Stimulated activated CD8-positive, alpha-beta memory T cell treated with anti-CD3 and anti-CD28 coated beads, Interleukin-7, amount 100 ng/mL, for 48 hours (primary cell): ENCODE measurements at places on chromosomes 5 and 9.
A peak's percentile ranks its signal among the peaks of the same experiment; 100 is the strongest.

GRCh38 chr9:124617477-124618141, 110.4 kb upstream of the NR5A1 start:
- peak; percentile 51 for DNase-seq

- no peak for DNase-seq
Measured at GRCh38 chr5:54656261-54656728, 138.7 kb downstream of the SNX18 start.

DNA sequence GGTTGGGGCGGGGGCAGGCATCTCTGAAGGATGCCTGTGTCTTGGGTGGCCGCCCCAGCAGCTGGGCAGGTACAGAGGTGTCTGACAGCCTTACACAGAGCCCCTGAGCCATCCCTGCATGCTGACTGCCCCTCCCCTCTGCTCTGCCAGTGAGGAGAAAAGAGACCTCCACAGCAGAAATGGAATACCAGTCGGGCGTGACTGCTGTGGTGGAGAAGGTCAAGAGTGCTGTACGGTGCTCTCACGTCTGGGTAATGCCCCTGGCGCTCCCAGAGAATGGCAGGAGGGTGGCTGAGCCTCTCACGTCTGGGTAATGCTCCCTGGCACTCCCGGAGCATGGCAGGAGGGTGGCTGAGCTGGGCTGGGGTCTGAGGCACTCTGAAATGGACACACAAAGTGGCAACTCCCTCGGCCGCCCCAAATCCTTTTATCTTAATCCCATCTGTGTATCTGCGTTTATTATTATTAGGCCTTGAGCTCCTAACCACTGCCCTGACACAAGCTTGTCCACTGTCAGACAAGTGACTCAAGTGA, 2.5 kb upstream of the RABL6 start:
- no peak for DNase-seq

- no peak for DNase-seq
Measured at GRCh38 chr9:131097126-131097947, 1.0 kb downstream of the AIF1L start.

DNA sequence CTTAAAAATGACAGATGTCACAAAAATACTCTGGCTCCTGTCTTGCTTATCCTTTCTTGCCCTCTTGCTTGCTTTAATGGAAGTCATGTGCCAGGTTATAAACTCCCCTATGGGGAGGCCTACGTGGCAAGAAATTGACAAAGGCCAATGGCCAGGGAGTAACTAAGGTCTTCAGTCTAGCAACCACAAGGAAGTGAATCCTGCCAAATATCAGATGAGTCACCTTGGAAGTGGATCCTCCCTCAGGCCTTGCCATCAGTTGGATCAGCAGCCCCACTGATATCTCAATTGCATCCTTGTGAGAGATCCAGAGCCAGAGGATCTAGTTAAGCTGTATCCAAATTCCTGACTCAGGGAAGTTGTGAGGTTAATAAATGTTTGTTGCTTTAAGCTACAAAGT, 82.8 kb downstream of the CAAP1 start:
- no peak for DNase-seq

GRCh38 chr9:127928676-127929624, 1.6 kb downstream of the PIP5KL1 start:
- no peak for DNase-seq

DNA sequence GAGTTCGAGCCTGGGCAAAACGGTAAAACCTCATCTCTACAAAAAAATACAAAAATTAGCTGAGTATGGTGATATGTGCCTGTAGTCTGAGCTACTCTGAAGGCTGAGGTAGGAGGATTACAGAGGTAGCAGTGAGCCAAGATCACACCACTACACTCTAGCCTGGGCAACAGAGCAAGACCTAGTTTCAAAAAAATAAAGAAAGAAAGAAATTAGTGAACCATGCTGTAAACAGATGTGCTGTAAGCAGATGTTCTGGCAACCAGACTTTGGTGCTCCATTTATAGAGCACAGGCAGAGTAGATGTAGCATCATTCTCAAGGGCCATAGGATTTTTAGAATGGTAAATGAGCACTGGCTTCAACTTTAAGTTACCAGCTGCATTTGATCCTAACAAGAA, 115.4 kb downstream of the ST8SIA4 start:
- no peak for DNase-seq

DNA sequence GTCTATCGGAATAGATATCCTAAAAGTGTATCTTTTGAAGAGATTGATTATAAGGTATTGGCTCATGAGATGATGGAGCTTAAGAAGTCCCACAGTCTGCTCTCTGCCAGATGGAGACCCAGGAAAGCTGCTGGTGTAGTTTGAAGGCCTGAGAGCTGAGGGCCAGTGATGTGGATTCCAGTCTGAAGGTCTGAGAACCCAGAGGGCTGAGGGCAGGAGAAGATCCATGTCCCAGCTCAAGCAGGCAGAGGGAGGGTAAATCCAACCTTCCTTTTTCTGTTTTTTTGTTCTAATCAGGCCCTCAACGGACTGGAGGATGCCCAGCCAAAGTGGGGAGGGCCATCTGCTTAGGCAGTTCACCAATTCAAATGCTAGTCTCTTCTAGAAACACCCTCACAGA, 11.0 kb upstream of the ABL1 start:
- DNase-seq = no peak

GRCh38 chr9:7973123-7973522, 173.5 kb upstream of the DMAC1 start:
- DNase-seq = no peak

DNA sequence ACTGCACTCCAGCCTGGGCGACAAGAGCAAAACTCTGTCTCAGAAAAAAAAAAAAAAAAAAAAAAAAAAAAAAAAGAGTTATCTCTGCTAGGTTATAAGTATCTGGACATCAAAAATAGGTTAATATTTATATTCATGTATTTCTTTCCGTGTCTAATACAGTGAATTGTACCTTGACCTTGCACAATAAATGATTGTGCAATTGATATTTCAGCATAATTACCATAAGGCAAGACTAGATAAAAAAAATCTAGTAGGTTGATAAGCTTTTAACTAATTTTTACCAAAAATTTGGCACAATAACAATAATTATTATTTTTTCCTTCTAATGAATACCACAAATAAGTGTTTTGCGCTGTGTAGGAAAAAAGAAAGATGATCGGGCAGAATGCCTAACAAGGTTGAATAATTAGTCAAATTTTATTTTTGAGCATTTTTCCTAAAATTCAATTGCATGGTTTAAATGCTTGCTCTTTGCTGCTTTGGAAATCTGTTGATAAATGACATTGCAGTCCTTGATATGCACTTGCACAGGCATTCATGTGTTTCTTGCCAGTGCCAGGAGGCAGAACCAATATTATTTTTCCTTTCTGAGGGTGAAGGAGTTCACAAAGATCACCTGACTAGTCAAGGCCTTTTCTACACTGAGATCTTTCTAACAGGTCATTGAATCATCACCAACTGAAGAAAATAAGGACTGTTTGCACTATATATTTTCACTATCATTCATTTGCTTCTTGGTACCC, 127.5 kb downstream of the ARRDC3 start:
- DNase-seq = no peak

DNA sequence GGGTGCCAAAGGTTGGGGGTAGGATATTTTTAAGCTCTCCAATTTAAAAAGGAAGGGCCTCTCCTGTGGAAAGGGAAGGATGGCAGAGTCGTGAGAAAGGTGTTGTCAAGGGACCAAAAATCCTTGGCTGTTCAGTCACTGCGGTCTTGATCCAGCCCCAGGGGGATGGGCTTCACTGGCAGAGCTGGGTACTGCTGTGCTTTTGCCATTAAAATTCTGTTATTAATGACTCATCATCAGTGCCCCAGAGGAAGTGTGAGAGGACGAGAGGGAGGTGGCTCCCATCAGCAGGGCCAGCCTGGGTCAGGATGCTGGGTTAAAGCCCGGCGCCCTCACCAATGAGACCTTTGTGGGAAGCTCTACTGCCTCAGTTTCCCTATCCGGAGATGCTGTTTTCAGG, 16.7 kb downstream of the PCDH12 start:
- no peak for DNase-seq

- no peak for DNase-seq
Measured at GRCh38 chr5:139600336-139600949, 39.3 kb downstream of the UBE2D2 start.

GRCh38 chr5:137335493-137335892, 163.6 kb downstream of the SPOCK1 start:
- no peak for DNase-seq

GRCh38 chr5:122463221-122463620, 151.2 kb downstream of the SNCAIP start:
- no peak for DNase-seq

GRCh38 chr9:133135146-133135745, 14.2 kb upstream of the RALGDS start:
- no peak for DNase-seq

DNA sequence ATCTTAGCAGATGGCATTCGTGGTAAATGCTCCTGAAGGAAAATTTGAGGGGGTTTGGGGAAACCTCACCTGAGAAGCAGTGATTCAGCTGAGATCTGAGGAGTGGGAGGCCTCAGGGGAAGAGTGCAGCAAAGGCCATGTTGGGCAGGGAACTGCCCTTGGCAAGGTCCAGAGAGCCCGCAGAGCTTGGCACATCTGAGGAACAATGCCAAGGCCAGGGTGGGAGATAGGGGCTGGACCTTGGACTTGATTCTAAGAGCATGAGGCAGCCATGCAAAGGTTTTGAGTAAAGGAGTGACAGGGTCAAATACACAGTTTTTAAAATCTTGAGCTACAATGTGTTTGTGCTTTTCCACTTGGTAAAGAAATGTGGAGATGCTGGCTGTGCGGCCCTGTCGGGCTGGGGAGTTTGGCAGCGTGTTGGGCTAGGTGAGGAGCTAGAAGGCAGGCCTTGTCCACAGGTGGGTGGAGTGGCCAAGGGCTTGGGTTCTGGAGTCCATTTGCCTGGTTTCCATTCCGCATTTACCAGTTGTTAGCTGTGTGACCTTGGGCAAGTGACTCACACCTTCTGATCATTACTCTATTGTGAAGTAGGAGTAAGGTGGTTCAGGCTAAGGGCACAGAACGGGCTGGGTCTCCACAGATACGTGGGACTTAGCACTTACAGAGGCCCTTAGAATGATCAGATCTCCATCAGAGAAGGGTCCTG, 6.1 kb downstream of the TBC1D13 start:
- no peak for DNase-seq

- no peak for DNase-seq
Measured at GRCh38 chr9:97386265-97386633, 25.6 kb upstream of the TDRD7 start.

DNA sequence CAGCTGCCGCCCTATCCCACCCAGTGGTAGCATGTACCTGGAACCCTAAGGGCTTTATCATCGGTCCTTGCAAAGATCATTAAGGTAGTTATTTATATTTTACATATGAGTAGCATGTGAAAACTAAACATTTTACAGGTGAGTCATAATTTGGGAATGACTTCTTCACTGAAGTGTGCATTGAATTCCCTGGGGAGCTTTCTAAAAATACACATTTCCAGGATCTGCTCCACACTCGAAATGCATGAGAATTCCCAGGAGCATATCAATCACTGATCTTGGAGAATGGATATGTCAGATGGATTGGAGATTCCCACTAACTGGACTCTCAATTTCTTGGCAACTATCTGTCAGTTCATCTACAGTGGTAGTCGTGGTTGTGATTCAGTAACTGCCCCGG, 717.5 kb downstream of the IRX1 start:
- DNase-seq = no peak

DNA sequence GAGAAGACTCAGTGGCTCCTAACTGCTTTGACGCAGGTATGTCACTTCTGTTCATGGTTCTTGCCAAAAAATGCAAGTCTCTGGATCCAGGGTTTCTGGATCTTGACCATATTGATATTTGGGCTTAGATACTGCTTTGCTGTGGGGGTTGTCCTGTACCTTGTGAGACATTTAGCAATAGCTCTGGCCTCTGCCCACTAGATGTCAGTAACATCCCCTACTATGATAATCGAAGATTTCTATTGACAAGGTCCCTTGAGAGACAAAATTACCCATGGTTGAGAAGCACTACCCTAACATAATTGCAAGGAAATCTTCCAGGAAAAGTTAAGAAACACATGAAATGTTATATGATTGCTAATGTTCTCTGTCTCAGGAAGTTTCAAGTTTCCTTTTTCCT, 285.4 kb downstream of the TMEM232 start:
- DNase-seq = no peak

- no peak for DNase-seq
Measured at GRCh38 chr5:175855041-175855720, 16.2 kb upstream of the CPLX2 start.

DNA sequence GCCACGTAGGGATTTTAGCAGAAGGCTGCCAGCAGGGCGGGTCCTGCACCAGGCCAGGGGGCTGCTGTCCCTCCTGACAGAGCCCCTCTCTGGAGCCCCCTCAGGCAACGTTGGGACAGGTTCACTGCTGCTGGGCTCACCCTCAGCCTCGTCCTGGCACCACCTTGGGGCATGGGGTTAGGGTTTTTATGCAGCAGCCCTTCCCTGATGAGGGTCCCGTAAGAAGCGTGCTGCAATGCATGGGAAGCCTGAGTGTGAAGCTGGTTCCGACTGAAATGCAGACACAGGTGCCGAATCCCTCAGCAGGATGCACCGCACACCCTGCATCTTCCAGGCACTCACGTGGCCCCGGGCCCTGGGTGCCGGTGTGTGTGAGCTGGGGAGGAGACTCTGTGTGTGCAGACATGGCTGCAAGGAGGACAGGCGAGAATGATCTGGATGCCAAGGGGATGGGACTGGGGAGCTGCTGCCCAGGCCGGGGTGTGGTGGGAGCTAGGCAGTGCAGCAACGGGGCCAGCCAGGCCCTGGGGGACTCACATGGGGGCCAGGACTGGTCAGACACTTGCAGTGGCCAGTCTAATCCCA, 27.1 kb downstream of the ZDHHC11B start:
- DNase-seq = no peak

DNA sequence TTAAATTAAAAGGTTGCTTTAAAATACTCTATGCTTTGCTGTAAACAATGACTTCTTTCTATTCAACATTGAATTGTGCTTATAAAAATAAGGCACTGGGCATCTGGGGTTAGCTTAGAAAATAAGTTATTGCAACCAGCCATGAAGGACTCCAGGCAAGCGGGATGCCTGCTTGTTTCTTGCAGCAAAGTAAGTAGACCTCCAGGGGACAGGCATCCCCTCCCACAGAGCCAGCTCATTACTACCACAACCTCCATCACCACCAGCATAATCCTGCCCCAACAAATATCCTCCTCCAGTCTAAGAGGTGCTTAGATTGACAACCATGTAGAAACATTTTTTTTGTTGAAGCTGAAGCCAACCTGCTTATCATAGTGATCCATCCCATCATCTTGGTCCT, 190.4 kb downstream of the TARS1 start:
- DNase-seq = no peak

- no peak for DNase-seq
Measured at GRCh38 chr5:65338606-65339151, 143.0 kb downstream of the ADAMTS6 start.

- no peak for DNase-seq
Measured at GRCh38 chr5:34531751-34532360, 124.3 kb upstream of the RAI14 start.

DNA sequence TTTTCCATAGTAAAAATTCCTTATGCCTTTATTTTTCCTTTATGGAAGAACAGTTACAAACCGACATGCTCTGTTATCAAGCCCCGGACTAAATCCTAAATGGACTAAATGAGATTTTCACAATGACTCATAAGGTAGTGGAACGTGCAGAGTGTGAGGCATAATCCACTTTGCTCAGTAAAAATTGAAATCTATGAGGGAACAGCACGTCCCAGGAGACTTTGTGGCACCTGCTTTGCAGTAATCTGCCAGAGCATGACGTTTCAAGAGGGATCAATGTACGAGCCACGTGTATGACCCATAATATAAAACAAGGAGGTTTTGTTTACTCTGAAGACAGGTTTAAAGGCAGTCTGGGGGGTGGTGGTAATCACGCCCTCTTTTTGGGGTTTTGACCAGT, 83.8 kb upstream of the GNA14 start:
- no peak for DNase-seq
